ENCODE measurements at places on chromosomes 11 and 22. TPM values are rescaled to one million over a fixed set of nuclear protein-coding genes. Genes with fewer than 3 reads are reported as not detected.
A peak's percentile ranks its signal among the peaks of the same experiment; 100 is the strongest.

PHLDA2 gene
- 33.7 TPM for total RNA-seq

WT1 gene
- total RNA-seq = 8.6 TPM

PGA5 gene
- total RNA-seq = not detected

OR10G8 gene
- not detected for total RNA-seq

TRPC6 gene
- not detected for total RNA-seq

POU2AF2 gene
- not detected for total RNA-seq

PIK3C2A gene
- 43.8 TPM for total RNA-seq

PPP6R2 gene
- 64.6 TPM for total RNA-seq

DNA sequence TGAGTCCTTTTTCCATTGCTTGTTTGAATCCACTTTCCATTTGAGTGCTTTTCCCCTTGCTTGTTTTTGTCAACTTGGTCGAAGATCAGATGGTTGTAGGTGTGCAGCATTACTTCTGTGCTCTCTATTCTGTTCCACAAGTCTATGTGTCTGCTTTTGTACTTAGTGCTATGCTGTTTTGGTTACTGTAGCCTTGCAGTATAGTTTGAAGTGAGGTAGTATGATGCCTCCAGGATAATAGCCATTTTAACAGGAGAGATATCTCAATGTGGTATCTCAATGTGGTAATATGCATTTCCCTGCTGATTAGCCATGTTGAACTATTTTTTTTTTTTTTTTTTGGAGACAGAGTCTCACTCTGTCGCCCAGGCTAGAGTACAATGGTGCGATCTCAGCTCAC lies 16.7 kb downstream of the ACRV1 start:
- H3K27ac ChIP-seq = no peak overlapping the region
- DNase-seq = no peak
- H3K4me3 ChIP-seq = no peak overlapping the region
- H3K27me3 ChIP-seq = no peaks in the 10 kb centered on the region
- H3K36me3 ChIP-seq = peaks cover 48% of the 10 kb centered on the region
- H3K4me1 ChIP-seq = no peaks in the 10 kb centered on the region

GRCh38 chr22:44573451-44573850 lies 75.4 kb upstream of the RTL6 start:
- H3K4me3 ChIP-seq = no peak overlapping the region
- H3K4me1 ChIP-seq = no peaks in the 10 kb centered on the region
- no peak for DNase-seq
- H3K27me3 ChIP-seq = no peaks in the 10 kb centered on the region
- no peaks in the 10 kb centered on the region for H3K36me3 ChIP-seq
- no peak overlapping the region for H3K27ac ChIP-seq

GRCh38 chr11:17208257-17208999 lies 642 bp upstream of the PIK3C2A start:
- H3K4me1 ChIP-seq = peaks cover 6% of the 10 kb centered on the region
- peak overlapping the region; percentile 89 for H3K27ac ChIP-seq
- peak overlapping the region; percentile 95 for H3K4me3 ChIP-seq

- H3K27ac ChIP-seq = no peak overlapping the region
- peaks cover 7% of the 10 kb centered on the region for H3K27me3 ChIP-seq
- H3K4me3 ChIP-seq = no peak overlapping the region
- no peaks in the 10 kb centered on the region for H3K4me1 ChIP-seq
Measured at GRCh38 chr22:48051796-48052620, 1289.6 kb downstream of the TBC1D22A start.

- no peaks in the 10 kb centered on the region for H3K27me3 ChIP-seq
- no peaks in the 10 kb centered on the region for H3K36me3 ChIP-seq
- no peak for DNase-seq
Measured at GRCh38 chr11:40384991-40385390, 1074.5 kb downstream of the LRRC4C start.

DNA sequence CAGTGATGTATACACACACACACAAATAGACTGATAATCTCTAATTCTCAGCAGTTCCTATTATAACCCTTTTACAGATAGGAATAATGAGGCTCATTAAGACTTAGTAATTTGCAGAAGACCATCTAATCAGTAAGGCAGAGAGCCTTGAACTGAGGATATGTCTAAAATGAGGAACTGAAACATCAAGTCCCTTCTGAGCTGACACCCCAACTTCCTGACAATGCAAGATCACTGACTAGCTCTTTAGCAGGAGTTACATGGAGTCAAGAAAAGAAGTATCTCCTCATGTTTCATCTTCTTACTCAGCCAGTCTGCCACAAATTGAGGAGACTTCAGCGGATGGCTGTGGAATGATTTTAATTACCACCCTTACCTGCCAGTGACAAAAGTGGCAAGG lies 193.0 kb downstream of the MSANTD4 start:
- no peaks in the 10 kb centered on the region for H3K36me3 ChIP-seq
- DNase-seq = no peak
- H3K27ac ChIP-seq = no peak overlapping the region
- no peaks in the 10 kb centered on the region for H3K4me1 ChIP-seq
- no peak overlapping the region for H3K4me3 ChIP-seq

DNA sequence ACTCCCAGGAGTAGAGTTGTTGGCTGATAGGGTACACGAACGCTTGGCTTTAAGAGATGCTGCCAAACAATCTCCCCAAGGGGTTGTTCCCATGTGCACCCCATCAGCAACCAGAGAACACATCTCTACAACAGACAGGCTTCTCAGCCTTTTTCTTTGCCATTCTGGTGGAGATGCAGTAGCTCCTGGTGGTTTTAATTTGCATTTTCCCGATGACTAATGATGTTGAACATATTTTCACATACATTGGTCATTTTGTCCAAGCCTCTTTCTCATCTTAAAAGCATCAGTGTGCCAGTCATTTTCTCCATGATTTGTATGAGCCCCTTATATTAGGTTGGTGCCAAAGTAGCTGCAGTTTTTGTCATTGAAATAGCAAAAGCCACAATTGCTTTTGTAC lies 21.8 kb downstream of the DHCR7 start:
- no peak for DNase-seq
- H3K36me3 ChIP-seq = no peaks in the 10 kb centered on the region
- no peaks in the 10 kb centered on the region for H3K27me3 ChIP-seq
- H3K4me3 ChIP-seq = no peak overlapping the region

DNA sequence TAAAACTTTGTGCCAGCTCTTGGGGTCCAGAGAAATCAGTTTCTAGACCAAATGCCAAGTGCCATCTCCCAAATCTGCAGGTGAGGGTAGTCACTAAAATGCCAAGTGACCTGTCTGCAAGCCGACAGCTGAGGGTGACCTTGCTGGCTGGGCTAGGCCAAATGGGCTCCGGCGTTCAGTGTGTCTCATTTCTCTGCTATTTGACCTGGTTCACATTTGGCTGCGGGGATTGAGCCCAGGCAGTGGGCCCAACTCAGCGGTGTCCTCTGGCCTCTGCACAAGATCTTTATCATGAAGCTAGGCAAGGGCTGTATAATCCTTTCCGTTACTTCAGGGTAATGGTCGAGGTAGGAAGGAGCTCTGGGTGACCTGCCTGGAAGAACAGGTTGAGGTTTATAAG lies 87.5 kb downstream of the SNX19 start:
- H3K4me3 ChIP-seq = no peak overlapping the region
- no peak for DNase-seq
- peaks cover 8% of the 10 kb centered on the region for H3K4me1 ChIP-seq
- H3K27ac ChIP-seq = no peak overlapping the region
- no peaks in the 10 kb centered on the region for H3K36me3 ChIP-seq
- H3K27me3 ChIP-seq = no peaks in the 10 kb centered on the region

DNA sequence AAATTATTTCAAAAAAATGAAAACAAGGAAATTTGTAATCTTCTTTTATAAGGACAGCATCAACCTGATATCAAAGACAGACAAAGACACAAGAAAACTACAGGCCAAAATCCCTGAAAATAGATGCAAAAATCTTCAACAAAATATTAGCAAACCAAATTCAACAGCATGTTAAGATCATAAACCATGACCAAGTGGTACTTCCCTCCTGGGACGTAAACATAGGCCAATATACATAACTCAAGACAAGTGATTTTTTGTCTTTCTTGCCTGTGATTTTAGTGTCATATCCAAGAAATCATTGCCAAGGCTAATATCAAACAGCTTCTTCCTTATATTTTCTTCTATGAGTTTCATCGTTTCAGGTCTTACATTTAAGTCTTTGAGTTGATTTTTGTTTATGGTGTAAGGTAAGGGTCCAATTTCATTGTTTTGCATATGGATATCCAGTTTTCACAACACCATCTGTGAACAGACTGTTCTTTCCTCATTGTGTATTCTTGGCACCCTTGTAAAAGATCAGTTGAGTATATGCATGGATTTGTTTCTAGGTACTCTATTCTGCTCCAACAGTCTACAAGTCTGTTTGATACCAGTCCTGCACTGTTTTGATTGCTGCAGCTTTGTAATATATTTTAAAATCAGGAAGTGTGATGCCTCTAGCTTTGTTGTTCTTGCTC lies 50.0 kb downstream of the SBF2 start:
- no peak overlapping the region for H3K4me3 ChIP-seq
- H3K36me3 ChIP-seq = no peaks in the 10 kb centered on the region
- H3K27me3 ChIP-seq = no peaks in the 10 kb centered on the region
- H3K27ac ChIP-seq = no peak overlapping the region

GRCh38 chr11:98531576-98531975 lies 489.2 kb upstream of the CNTN5 start:
- DNase-seq = no peak
- no peaks in the 10 kb centered on the region for H3K36me3 ChIP-seq
- no peak overlapping the region for H3K27ac ChIP-seq
- H3K4me1 ChIP-seq = no peaks in the 10 kb centered on the region
- H3K4me3 ChIP-seq = no peak overlapping the region

GRCh38 chr22:37077802-37078448 lies 26.4 kb downstream of the KCTD17 start:
- H3K27ac ChIP-seq = no peak overlapping the region
- peaks cover 25% of the 10 kb centered on the region for H3K27me3 ChIP-seq
- no peaks in the 10 kb centered on the region for H3K4me1 ChIP-seq
- H3K36me3 ChIP-seq = no peaks in the 10 kb centered on the region

DNA sequence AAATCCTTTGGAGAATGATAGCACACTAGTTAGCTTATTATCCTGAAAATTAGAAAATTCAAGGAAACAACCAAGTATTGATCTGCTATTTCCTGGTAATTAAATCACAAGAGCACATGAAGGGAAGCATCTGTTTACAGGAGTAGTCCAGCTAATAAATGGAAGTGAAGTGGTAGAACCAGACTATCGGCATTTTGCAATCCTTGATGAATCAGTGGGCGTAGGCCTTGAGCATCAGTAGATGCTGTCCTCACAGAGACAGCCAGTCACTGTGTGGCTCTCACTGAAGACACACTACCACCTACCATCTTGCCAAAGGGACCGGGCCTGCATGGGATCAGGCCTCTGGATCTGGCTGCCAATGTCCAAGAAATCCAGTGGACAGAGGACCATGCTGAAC lies 69.8 kb downstream of the FBLN1 start:
- no peak for DNase-seq
- no peak overlapping the region for H3K27ac ChIP-seq
- H3K4me3 ChIP-seq = no peak overlapping the region
- H3K36me3 ChIP-seq = no peaks in the 10 kb centered on the region
- H3K27me3 ChIP-seq = no peaks in the 10 kb centered on the region
- no peaks in the 10 kb centered on the region for H3K4me1 ChIP-seq

DNA sequence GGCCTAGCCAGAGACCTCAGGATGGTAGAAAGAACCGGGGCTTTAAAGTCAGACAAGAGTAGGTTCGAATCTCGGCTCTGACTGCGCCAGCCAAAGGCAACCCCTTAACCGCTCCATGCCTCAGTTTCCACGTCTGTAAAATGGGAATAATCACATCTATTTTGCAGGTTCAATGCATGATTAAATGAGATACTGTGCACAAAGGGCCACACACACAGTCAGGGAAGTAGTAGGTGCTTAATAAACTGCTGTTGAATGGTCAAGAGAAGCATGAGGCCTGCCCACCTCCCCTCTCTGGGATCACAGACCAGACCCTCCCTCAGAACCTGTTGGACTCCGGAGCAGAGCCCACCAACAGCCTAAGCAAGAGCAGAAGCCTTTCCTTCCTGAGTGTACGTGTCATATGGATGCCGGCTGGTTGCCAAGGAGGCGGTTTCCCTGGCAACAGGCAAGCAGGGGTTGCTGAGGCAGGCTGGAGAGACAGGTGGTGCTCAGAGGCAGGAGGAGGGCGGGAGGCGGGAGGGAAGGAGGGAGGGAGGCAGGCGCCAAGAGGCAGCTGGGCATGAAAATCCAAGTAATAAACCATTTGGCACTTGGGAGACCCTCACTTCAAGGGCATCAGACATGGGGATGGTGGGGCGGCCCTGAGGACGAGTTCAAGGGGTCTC lies 43.9 kb downstream of the NFAM1 start:
- H3K4me3 ChIP-seq = no peak overlapping the region
- no peaks in the 10 kb centered on the region for H3K27me3 ChIP-seq
- H3K36me3 ChIP-seq = no peaks in the 10 kb centered on the region
- no peak overlapping the region for H3K27ac ChIP-seq
- peak; percentile 36 for DNase-seq

DNA sequence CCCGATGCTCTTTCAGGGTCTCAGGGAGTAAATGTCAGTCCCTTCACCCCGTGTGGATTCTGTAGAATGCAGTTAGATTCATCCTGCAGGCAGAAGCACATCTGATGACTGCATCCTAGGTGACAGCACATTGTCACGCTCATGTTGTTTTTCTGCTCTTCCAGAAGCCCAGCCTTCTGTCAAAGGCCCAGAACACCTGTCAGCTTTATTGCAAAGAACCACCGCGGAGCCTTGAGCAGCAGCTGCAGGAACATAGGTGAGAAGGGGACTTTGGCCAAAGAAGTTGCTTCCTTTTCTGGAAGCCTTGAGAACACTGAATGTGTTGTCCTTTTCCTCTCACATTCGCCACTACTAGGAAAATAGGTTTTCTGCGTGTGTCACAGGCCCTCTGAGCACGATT lies 43.7 kb downstream of the PPP2R1B start:
- no peaks in the 10 kb centered on the region for H3K27me3 ChIP-seq
- H3K36me3 ChIP-seq = peaks cover 48% of the 10 kb centered on the region
- H3K4me3 ChIP-seq = no peak overlapping the region
- H3K4me1 ChIP-seq = peaks cover 11% of the 10 kb centered on the region
- DNase-seq = no peak

- H3K4me1 ChIP-seq = peaks cover 18% of the 10 kb centered on the region
- no peaks in the 10 kb centered on the region for H3K36me3 ChIP-seq
- no peaks in the 10 kb centered on the region for H3K27me3 ChIP-seq
- H3K27ac ChIP-seq = no peak overlapping the region
Measured at GRCh38 chr11:45902452-45903380, 4.4 kb downstream of the FREY1 start.

DNA sequence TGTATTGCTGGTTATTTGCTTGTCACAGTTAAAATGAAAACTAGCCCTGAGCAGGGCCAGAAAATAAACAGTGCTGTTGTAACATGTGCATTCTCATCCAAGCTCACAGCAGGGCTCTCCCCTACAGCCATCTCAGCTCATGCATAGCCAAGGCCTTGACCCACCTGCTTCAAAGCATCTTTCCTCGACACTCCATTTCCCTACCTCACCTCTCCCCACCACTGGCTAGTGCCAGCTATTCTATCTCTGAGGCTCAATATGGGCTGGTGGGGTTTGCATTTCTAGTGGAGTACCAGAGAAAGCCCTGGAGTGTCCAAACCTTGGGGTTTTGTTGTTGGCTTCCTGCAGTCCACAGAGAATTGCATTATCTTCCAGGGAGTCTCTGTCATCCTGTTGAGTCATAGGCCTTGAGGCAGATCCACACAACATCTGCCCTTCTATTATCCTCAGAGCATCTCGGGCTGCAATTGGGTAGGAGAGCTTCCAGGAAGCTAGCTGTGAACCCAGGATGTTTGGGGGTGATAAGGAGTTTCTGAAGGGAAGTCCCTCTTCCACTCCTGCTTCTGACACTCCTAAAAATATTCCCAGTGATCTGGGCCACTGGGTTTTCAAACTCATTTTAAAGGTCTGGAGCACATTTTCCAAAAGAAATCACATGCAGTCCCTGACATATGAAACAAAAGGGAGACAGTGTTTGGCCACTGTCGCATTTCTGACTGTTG lies 36.1 kb upstream of the AMOTL1 start:
- no peak overlapping the region for H3K4me3 ChIP-seq
- H3K27me3 ChIP-seq = no peaks in the 10 kb centered on the region
- peaks cover 36% of the 10 kb centered on the region for H3K4me1 ChIP-seq

All from A673 (cell line).